Activated CD8-positive, alpha-beta memory T cell treated with anti-CD3 and anti-CD28 coated beads for 4 hours (primary cell): ENCODE measurements at places on chromosomes 13 and 19.

- DNase-seq = no peak
Observed at GRCh38 chr19:41175801-41176777, 16.9 kb upstream of the CYP2S1 start.

DNA sequence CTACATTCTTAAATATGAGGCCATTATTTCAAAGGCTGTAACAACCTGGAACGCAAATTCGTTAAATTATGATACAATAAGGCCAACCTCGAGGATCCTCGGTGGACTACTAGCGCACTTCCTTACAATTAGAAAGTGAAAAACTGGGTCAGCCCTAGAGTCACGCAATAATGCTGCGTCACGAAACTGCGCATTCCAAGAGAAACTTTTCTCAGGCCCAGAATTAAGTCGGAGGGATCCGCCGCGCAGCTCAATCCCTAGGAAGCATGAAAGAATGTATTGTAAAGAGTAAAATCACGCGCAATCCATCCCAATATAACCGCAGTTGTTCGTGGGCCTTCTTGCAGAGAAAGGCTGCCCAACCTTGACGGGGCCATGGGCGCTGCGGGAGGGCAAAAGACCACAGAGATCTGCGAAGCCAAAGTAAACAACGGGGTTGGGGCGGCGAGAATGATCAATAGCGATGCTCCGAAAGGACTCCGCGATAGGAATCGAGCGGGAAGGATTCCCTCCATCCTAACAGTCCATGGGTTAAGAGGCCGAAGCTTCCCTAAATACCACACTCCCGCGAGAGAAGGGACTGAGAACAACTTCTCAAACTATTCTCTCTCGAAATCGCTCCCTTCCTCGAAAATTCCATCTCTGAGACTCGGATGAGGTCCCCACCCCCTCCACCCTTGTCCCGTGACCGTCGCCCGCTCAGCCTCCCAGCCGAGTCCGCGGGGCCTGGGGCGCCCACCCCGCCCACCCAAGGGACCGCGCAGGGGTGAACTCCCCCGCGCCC lies 564 bp downstream of the SPART start:
- peak; percentile 6 for DNase-seq

- DNase-seq = peak; percentile 55
Observed at GRCh38 chr13:42405665-42406390, 133.9 kb downstream of the AKAP11 start.

- no peak for DNase-seq
Observed at GRCh38 chr13:114259374-114259773, 22.0 kb upstream of the UPF3A start.

DNA sequence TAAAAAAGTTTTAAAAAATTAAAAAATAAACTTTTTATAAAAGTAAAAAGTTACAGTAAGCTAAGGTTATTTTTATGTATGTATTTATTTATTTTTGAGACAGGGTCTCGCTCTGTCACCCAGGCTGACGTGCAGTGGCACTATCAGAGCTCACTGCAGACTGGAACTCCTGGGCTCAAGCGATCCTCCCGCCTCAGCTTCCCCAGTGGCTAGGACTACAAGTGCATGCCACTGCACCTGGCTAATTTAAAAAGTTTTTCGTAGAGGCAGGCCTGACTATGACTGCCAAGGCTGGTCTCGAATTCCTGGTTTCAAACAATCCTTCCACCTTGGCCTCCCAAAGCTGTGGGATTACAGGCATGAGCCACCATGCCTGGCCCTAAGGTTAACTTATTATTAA lies 64.1 kb downstream of the CDADC1 start:
- no peak for DNase-seq

DNA sequence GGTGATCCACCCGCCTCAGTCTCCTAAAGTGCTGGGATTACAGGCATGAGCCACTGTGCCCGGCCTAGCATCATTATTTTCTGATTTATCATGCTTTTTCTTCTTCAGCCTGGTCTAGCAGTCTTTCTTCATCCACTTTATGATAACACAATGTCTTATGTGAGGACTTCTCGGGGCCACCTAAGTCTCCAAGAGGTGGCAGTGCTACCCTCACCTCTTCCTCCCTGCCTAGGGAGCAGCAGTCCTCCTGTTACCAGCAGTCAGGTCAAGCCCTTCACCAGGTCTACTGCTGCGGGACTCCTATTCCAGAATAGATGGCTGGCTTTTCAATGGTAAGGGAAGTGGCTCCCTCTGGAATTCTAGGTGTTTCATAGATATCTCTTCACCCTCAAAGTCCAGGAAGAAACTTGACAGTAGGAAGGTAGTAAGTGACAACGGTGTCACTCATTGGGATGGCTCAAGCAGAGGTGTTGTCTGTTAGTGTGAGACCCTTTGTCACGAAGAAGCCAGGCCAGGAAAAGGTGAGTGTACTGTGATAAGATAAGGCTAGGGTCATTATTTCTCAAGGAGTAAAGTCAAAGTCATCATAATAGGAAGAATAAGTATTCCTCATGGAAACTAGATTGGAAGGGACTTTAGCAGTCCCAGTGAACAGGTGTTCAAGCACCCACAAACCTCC lies 164.0 kb downstream of the KLF5 start:
- DNase-seq = no peak

- no peak for DNase-seq
Observed at GRCh38 chr19:38708413-38709024, 35.8 kb downstream of the CAPN12 start.

GRCh38 chr13:113064534-113065405 lies 40.8 kb upstream of the F7 start:
- DNase-seq = no peak

DNA sequence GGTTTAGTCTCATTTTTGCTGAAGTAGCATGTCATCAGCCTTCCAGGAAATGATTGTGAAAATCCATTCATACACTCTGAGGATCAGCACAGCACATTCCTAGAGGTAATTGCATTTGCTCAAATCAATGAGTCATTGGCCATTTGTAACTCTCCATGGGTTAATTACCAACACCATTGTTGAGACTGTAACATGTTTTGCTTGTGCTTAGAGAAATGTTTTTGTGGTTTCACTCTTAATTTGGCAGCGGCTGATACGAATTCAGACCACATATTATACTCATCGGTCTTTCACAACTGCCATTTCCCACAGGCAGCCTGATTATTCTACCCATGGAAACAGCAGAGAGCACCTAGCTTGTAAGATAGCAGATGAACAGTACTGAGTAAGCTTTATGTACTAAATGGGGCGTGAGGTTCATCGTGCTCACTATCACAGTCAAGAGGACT lies 110.3 kb downstream of the NHLRC3 start:
- no peak for DNase-seq

GRCh38 chr13:44710576-44710975 lies 134.4 kb upstream of the TSC22D1 start:
- no peak for DNase-seq

- no peak for DNase-seq
Observed at GRCh38 chr19:1249990-1250436, 1.6 kb downstream of the MIDN start.

GRCh38 chr13:32636711-32637110 lies 50.5 kb downstream of the PDS5B start:
- no peak for DNase-seq

DNA sequence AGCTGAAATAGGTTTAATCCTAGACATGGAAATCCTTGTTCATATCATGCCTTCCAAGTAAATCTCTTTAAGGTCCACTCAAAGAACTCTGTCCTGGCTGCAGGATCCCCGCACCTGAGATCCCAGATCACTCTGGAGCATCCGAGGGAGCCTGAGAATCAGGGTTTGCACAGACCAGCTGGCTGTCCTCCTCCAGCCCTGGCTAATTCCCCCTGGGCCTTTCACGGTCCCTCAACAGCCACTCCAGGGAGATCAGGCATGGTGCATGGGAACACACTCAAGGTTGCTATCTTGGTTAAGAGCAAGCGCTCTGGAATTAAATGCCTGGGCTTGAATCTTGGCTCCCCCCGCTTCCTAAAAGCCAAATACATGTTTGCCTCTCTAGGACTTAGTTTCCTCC lies 130.8 kb downstream of the IRS2 start:
- DNase-seq = no peak

DNA sequence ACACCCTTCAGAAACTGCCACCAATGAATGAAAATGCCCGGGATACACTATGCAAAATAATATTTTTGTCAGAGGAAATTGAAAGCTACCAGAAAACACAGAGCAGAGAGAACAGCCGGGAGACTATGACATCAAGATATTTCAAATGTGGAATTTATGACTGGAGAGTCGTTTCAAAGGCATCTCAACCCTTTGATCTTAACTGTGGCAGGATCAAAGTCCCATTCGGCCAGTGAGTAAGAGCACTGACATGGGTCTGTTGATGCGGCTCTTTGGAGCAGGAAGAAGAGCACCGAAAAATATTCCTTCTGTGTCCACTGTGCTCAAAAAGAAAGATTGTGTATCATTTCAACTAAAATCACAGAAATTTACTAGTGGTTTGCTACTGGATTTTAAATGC lies 201.9 kb downstream of the RFC3 start:
- DNase-seq = no peak

- DNase-seq = no peak
Observed at GRCh38 chr13:45162821-45163220, 38.0 kb downstream of the KCTD4 start.

- DNase-seq = no peak
Observed at GRCh38 chr13:96806746-96807145, 187.5 kb downstream of the OXGR1 start.
